ENCODE measurements at places on chromosomes 11 and 22.
A peak's percentile ranks its signal among the peaks of the same experiment; 100 is the strongest.

- DNase-seq, result no peak
Observed at GRCh38 chr22:49996119-49996517, 16.4 kb downstream of the IL17REL start.

DNA sequence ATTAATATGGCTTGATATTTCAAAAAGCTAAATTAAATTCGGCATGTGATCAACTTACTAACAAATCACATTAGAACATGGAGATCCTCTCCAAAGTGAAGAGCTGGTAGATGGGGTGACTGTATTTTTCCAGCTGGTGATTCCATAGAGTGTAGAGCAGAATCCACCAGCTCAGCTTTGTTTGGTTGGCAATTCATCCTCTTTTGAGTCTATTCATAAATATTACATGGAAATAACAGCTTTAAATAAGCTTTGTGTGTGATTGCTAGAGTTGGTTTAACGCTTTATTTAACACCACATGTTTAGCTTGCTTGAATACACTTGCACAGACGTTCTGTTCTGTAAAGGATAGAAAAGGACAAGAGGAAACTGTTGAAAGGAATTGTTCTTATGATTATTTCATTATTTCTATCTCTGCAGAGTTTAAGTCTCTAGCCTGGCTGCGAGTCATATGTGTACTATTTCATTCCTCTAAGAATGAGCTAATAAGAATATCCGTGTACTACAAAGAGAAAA, 738.3 kb upstream of the KIRREL3 start:
- no peak for DNase-seq

DNA sequence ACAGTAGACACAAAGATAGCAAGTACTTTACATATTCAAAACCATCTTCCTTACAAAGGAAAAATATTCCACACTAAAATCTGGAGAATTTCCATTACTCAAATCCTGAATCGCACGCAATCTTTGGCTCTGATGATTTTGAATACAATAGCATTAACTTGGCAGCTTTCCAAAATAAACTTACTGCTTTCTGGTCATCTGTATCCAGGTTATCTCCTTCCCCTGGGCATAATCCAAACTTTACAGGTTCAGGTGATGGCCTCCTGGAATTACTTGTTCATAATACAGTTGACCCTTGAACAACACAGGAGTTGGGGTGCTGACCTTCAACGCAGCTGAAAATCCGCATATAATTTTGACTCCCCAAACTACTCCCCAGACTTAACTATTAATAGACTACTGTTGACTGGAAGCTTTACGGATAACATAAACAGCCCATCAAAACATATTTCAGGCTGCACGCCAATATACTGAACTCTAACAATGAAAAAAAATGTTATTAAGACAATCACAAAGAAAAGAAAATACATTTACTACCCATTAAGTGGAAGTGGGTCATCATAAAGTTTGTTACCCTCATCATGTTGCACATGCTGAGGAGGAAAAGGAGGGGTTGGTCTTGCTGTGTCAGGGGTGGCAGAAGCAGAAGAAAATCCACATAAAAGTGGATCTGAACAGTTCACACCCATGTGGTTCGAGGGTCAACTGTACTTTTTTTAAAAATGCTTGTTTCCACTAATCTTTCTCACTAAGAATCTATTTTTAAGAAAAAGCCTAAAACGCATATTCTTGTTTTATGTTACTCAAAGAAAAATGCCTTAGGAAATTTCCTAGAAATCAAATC, 6.5 kb downstream of the MTMR2 start:
- DNase-seq, result no peak

DNA sequence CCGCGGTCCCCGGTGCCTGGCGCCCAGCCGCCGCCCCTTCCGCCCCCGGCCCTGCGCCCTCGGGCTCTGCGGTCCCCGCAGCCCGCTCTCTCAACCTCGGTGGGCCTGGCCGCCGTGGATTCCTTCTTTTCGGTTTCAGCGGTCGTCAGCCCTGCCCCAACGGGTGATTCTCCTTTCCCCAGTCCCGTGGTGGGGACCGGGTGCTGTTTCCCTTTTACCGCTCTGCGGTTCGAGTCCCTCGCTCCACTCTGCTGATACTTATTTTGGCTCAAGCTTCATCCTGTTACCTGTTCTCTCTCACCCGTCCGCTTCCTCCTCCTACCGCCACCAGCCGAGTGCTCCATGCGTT, 494 bp downstream of the ZDHHC5 start:
- DNase-seq, result peak; percentile 45

DNA sequence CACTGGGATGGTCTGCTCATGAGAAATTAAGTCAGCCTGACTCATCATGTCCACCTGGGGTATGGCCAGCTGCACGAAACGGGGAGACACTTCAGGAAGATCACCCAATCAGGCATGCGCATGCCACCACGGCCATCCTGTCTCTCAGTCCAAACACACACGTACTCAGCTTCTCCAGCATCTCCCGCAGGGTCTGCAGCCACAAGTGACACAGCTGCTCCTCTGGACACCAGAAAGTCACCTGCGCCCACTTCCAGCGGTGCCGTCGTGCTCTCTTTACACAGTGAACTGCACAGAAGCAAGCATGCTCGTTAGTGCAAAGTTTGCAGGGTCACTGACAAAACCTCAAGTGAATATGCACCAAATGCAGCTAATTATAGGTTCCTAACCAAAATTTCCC, 18.1 kb downstream of the CERK start:
- DNase-seq, result no peak
